Progenitor cell of endocrine pancreas (in vitro differentiated cells): ENCODE measurements at places on chromosomes 12 and 14.

GRCh38 chr12:102016472-102016871 is 45.3 kb downstream of the WASHC3 start:
- no peak for DNase-seq

- no peak for DNase-seq
These were observed 503.5 kb downstream of the LRFN5 start for GRCh38 chr14:42110167-42110566.

DNA sequence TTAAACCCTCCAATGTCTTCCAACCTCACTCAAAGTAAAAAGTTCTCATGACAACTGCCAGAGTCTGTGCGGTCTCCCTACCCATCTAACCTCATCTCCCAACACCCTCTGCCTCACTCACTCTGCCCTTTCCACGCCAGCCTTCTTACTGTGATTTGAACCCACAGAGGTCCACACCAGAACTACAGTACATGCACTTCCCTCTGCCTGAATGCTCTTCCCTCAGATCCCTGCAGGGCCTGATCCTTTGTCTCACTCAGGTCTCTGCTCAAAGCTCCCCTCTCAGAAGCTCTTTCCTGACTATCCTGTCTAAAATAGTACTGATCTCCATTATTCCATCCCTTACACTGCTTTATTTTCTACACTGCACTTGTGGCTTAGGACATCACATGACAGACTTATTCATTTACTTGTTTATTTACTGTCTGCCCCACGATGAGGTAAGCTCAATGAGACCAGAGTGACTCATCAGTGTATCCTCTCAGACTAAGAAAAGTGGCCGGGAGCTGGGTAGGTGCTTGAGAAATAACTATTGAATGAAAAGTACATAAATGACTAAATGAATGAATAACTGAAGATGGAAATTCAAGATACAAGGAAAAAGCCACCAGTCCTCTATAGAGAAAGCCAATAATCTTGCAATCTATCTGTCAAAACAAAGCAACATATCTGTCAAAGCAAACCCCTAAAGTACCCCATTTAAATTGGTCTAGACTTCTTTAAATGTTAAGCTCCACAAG is 17.1 kb downstream of the POMT2 start:
- DNase-seq: no peak

- no peak for DNase-seq
These were observed 10.6 kb upstream of the NINJ2 start for GRCh38 chr12:673849-674248.

- DNase-seq: no peak
These were observed 39.6 kb downstream of the IQSEC3 start for GRCh38 chr12:106118-106591.

GRCh38 chr14:75133597-75133996 is 6.7 kb upstream of the NEK9 start:
- no peak for DNase-seq

- no peak for DNase-seq
These were observed 513.3 kb upstream of the CCDC196 start for GRCh38 chr14:65972891-65973290.

- DNase-seq: no peak
These were observed 32.8 kb upstream of the TXNRD1 start for GRCh38 chr12:104182621-104183378.

DNA sequence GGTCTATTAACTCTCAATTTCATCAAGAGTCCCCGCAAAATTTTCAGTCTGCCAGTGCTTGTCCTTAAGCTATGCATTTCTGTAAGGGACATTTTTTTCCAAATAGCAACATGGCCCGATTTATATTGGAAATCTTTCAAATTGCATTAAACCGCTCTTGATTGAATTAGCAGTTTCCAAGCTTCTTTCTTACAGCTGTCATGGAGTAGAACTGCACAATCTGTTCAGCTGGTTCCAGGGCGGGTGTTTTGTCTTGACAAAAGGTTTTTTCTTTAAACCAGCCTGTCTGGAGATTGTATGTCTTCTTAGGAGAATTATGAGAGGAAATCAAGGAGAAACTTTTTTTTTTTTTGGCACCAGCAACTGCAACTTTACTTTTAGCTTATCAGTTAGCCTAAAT is 185.8 kb downstream of the ALG10B start:
- DNase-seq: no peak

- no peak for DNase-seq
These were observed 85.3 kb upstream of the FLRT2 start for GRCh38 chr14:85444635-85445034.

DNA sequence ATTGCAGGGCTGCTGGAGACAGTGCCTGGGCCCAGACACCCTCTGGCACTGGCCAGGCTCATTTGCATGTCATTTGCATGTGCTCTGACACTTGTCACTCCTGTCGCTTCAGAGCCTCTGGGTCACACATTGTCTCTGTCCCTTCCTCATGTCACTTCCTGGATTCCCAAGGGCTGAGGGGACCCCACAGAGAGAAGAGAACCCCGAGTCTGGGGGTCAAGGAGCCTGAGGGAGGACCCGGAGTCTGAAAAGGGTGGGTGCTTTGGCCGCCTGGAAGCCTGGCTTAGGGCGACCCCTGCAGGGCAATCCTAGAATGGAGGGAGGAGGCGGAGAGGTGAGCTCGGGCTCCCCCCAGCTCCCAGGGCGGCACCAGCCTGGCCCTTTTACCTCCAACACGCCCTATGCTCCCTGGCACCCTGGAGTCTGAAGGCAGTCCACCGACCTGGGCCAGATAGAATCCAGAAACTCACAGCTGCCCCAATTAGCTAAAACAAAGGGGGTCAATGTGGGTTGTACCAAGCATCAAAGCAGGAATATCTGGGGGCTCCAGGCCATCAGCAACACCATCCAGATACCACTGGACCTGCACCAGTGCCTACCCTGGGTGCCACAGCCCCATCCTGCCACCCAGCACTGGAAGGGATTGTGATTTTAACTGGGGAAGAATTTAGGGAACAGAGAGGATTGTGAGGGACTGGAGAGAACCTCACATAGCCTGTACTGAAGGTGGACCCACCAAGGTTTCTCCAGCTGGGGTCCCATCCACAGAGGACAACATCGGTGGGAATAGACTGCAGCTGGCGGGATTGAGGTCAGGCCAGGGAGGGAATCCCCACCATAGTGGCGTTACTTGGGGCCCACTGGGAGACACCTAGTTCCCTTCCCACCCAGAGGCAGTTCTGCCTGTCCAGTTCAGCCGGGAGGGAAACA is 21.8 kb upstream of the KRT78 start:
- peak; percentile 64 for DNase-seq

- DNase-seq: no peak
These were observed 3.4 kb downstream of the CHGA start for GRCh38 chr14:92926180-92926845.

DNA sequence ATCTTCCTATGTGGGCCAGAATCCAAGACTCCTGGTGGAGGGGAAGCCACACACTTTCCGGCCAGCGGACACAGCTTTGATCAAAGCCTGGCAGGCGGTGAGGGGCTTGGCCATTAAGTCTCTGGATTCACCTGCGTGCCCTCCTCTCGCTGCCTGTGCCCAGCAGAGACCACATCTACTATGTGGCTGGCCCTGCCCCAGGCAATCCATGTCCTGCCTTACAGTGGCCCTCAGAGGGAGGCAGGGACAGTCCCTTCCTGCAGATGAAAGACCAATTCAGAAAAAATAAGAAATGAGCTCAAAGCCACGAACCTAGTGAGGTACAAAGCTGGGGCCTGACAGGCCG is 82.7 kb upstream of the GPR68 start:
- no peak for DNase-seq

DNA sequence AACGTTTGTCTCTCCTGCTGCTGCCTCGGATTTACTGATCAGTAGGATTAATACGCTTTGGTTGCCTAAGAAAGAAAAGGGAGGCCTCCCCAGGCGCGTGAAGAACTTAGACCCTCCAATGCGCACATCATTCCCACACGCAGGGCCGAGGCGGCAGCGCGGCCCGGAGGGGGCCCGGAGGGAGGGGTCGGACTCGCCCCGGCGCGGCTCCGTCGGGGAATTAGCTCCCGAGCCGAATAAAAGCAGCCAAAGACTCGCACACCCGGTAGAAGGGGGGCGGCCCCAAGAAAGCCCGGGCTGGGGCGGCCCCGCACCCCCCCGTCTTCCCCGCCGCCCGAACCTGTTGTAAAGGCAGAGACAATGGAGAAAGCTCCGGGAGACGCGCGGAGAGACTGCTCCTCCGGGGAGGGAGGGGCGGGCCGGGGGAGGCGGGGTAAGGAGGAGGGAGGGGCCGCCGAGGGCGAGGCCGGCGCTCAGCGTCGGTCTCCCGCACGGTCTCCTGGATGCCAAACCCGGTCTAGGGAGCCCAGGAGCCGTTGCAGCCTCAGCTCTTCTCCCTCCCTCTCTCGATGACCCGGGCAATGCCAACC is at the start of gene NELL2:
Gene NELL2 (minus strand): TSS at position 362 of the 590 bp plus-strand sequence. CDS start 446 bp downstream, outside the sequence.
- peak; percentile 24 for DNase-seq

DNA sequence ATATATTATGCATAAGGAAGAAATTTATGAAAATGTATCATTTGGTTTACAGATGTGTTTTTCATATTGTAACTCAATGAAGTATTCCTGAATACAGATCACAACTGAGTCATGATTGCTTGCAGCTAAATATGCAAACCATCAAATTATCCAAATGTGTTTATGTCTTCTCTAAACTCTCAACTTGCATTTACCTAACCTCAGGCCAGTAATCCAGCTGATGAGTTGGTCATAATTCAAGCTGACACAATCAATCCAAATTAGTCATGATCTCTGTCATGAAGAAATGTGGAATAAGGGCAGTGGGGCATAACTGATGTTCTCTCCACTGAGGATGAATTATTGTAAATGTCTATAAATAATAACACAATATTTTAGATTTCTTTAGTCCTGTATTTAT is 104.8 kb upstream of the CNTN1 start:
- DNase-seq: no peak

DNA sequence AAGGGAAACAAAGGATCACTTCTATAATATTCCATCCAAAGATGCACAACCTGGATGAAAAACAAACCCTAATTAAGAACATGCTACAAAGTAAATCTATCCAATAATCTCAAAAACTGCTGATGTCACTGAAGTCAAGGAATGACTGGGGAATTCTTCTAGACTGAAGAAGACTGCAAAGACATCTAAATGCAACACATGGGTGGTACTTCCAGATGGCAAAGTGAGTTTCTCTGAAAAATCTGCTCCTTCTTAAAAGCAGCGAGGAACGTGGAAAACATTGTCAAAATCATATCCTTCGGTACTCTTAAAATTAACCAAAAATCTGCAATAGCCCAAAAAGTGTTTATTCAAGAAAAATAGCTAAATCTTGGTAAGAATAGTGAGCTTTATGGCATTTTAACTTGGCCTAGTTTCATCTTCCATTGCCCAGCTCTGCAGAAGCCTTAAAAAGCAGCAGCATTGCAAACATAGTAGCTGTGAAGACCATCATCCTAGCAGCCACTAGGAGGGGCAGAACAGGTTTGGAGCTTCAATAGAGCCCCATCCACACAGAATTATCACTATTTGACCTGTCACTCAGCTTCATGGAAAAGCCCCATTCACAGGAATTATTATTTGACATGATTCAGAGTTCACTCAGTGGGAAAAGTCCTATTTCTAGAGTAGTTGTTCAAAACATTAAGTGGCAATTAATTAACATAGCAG is 7.4 kb downstream of the CLEC14A start:
- no peak for DNase-seq

DNA sequence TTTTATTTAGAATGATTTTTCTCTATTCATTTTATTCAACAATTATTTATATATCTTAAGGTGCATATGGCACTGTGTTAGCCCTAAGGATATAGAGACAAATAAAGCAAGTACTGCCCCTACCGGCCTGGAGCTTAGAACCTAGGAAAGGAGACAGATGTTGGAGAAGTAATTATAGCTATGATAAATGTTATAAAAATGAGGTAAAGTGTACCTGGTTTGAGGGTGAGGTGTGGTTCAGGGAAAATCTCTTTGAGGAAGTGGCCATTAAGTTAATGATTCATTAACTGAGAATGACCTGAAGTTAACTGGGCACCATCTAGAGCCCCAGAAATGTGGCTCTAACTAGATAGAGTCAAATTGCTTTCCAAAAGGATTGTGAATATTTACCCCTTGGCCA is 31.9 kb downstream of the CDKL1 start:
- DNase-seq: no peak

DNA sequence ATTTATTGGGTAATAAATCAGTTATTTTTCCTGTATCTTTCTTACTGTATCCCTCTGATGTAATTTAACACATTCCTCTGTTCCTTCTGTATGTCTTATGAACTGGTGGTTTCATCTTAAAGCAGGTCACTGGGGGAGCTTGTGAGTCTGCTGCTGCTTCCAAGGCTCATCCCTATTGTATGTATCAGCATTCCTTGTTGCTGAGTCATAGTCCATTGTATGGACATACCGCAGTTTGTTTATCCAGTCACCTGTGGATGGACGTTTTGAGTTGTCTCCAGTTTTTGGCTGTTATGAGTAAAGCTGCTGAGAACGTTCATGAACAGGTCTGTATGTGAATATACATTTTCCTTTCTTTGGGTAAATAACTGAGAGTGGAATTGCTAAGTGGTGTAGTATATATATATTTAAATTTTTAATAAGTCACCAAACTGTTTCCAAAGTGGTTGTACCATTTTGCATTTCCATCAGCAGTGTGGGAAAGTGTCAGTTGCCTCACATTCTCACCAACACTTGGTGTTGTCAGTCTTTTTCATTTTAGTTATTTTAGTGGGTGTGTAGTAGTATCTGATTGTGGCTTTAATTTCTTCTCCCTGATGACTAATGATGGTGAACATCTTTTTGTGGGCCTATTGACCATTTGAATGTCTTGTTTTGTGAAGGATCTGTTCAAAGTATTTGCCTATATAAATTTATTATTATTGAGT is 82.7 kb downstream of the BEGAIN start:
- DNase-seq: no peak

GRCh38 chr12:22687361-22688076 is 62.5 kb downstream of the ETNK1 start:
- no peak for DNase-seq

DNA sequence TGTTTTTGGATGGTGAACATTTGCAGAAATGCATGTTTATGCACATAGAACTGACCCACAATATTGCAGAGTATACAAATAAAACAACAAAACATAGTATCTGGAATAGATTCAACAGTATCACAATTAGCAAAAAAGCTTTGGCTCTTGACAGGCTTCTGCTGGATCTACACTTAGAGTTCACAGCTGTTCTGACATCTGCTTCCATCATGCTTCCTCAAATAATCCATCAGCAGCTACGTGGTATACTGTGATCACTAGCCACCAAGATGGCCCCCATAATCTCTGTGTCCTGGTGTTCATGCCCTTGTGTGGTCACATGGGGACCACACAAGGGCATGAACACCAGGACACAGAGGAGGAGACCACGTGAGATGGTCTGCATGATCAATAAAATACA is 166.6 kb upstream of the CCDC198 start:
- no peak for DNase-seq

DNA sequence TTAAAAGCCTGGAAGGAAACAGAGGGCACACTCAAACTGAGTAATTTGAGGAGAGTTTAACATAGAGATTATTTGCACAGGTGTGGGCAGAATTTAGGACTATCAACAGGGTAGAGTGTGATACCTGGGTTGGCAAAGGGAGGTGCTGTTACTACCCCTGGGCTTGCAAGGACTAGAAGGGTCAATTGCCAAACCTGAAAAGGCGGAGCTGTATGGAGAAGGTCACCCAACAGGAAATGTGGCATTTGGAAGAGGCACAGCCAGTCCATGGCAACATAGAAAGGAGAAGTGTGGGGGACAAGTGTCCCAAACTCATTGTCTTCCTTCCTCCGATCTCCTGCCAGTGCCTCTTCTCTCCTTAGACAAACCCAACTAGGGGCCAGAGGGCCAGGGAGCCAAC is 21.6 kb upstream of the MED13L start:
- no peak for DNase-seq

- no peak for DNase-seq
These were observed 29.7 kb downstream of the NOS1 start for GRCh38 chr12:117331691-117332090.
